ENCODE measurements at places on chromosomes 4 and X.

DNA sequence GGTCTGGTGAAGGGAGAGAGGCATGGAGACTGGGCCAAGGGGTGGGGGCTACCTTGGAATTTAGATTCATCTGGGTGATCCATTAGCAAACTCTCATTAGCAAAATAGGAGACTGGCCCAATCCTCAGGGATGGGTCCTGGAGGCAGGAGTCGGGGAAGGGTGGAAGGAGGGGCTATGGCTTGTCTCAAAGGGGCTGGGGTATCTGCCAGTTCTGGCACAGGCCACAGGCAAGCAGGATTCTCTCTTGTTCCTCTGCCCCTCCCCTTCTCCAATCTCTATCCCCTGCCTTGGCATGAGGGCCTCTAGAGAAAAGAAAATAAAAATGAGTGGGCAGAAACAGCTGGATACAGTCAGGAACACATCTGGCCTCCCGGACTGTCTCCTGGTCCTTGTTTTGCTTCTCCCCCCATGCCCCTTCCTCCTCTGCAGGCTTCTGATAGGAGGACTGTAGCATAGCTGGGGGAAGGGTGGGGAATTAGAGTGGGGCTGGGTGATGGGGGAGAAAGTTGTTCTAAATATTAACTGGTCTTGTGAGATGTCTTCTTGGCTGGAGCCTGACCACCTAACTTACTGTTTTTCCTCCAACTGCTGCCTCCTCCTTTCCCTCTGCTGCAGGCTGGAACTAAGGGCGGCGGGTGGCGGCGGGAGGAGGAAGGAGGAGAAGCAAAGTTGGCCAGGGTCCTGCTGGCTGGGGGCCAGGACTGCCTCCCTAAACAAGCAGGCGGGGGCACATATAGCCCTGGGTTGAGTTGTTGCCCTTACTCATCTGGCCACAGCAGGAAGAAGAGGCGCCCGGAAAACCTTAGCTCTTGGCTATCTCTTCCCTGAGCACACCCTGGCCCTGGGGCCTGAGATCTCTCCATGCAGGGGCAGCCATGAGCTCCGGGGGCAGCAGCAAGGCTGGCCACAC is 53.3 kb upstream of the LAS1L start:
- DNase-seq: peak; percentile 72

DNA sequence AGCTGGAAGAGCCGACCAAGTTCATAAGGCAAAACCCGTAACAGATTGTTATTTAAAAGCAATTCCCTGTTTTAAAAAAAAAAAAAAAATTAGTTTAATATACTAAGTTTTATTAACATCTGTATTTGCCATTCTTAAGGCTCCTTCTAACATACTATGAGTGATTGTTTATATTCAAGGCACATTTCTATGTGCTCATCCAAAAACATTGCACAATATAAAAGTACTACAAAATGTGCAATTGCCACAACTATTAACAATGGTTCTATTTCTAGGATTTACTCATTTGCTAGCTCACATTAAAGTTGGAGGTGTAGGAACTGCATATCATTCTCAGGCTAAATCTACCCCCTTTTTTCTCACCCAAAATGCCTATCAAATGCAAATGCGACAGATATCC is 46.1 kb downstream of the CNOT6L start:
- no peak for DNase-seq

DNA sequence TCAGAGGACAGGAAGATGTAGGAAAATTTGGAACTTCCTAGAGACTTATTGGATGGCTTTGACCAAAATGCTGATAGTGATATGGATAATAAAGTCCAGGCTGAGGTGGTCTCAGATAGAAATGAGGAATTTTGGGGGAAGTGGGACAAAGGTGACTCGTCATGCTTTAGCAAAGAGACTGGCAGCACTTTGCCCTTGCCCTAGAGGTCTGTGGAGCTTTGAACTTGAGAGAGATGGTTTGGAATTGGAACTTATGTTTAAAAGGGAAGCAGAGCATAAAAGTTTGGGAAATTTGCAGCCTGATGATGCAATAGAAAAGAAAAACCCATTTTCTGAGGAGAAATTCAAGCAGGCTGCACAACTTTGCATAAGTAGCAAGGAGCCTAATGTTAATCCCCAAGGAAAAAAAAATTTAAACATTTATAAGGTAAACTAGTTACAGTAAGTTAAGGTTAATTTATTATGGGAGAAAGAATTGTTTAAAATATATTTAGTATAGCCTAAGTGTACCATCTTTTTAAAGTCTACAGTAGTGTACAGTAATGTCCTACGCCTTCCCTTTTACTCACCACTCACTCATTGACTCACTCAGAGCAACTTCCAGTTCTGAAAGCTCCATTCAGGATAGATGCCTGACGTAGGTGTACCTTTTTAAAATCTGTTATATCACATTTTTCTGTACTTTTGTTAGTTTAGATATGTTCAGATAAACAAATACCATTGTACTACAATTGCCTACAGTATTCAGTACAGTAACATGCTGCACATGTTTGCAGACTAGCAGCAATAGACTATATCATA is 101.2 kb downstream of the FAM13A start:
- DNase-seq: no peak

GRCh38 chr4:113537628-113538027 is 223.9 kb downstream of the CAMK2D start:
- no peak for DNase-seq

GRCh38 chr4:57168982-57169381 is 58.8 kb upstream of the IGFBP7 start:
- no peak for DNase-seq

- no peak for DNase-seq
Observed at GRCh38 chr4:40409835-40410234, 74.7 kb downstream of the CHRNA9 start.

- DNase-seq: no peak
Observed at GRCh38 chr4:158777423-158778155, 8.8 kb downstream of the FNIP2 start.

DNA sequence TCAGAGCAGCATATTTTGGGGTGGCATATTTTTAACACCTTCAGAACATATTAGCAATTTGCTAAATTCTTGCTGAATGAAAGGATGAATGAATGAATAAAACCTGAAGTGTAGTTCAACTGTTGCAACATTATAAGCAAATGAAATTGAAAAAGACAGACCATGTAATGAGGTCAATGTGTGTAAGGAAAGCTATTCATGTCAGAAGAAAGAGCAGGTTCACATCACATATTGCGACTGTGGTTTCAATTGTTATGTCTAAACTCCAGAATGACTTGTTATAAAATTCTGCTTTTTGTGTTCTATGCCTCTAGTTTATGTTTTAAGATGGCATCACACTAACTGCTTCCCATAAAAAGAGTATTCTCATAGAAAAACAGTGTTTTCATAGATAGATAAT is 32.9 kb upstream of the DSPP start:
- DNase-seq: no peak

GRCh38 chr4:89897867-89898266 is 3.2 kb downstream of the MMRN1 start:
- no peak for DNase-seq

- DNase-seq: no peak
Observed at GRCh38 chr4:14336656-14337055, 665.6 kb upstream of the CPEB2 start.

DNA sequence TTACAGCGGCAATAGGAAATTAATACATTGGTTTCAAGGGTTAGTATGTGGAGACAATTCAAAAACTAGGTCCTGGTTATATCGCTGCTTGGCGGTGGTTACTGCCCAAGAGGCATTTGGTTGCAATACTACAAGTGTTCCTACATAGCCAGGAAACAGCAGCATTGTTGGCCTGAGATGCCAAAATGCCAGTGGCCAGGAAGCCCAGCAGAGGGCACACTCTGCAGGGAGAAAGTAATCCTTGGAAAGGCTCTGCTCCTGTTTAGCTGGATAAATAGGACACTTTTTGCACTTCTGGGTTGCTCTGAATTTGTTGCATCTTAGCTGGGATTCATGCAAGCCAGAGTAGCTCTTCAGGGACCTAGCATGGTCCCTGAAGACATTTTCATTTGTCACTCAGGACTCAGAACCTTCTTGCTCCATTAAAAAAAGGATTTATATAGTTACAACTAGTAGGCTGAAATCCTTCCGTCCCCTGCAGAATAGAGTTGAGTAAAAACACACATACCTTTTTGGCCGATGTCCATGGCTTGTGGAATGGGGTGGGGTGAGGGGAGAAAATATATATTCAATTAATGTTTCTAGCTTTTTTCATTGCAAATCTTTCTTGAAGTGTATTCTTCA is 8.1 kb upstream of the GPR119 start:
- DNase-seq: peak; percentile 10

GRCh38 chr4:2406920-2407319 is 11.5 kb downstream of the ZFYVE28 start:
- no peak for DNase-seq

DNA sequence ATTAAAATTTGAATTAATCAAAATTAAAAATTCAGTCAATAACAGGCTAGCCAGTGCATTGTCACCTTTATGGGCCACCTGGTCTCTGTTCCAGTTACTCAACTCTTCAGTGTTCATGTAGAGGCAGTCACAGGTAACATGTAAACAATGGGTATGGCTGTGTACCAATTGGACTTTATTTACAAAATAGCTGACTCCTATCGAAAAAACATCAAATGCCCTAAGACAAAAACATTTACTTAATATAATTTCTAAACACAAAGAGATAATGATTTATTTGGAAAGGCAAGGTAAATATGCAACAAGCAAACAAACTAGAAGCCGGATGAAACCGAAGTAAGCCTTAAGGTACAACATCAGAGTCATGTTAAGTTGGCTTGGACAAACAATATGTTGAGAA is 8.8 kb downstream of the TMEM150C start:
- no peak for DNase-seq

DNA sequence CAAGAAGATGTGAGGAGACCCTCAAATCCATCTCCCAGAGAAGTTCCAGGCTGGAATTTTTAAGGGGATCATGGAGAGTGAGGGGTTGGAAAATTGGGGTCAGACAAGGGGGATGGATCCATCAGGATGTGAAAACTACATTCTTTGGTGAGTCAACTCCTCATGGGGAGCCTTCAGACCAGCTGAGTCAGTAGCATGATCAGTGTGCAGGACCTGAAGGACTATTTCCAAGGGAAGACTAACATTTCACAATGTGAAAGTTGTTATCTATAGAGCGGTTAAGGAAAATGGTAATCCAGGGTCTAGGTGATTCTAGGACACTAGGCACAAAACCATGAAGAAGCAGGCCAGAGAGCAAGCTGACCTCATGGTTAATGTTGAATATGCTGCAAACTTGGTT is 38.6 kb upstream of the CEP135 start:
- no peak for DNase-seq

DNA sequence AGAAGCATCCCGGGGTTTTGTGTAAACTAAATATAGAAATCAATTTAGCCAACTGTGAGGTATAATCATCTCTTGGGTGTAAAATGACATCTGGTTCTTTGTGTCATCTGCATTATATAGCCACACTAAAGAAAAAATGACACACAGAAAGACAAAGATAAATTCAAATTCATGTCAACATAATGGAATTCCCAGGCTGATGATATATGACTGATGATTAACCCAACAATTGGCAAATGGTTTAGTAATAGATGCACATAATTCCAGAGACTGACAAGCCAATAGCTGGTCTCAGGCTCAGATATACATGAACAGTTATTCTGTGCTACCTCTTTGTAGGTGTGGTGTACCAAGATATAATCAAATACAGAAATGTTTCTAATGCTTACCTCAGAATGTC is 375.4 kb upstream of the PITX2 start:
- no peak for DNase-seq

- no peak for DNase-seq
Observed at GRCh38 chrX:104568304-104568915, 2.4 kb downstream of the IL1RAPL2 start.

GRCh38 chr4:77473509-77473908 is 132.1 kb upstream of the CXCL13 start:
- peak; percentile 46 for DNase-seq

GRCh38 chrX:50913520-50913919 is 3.0 kb downstream of the BMP15 start:
- DNase-seq: peak; percentile 36

GRCh38 chrX:120740072-120740471 is 110.2 kb upstream of the C1GALT1C1 start:
- DNase-seq: no peak

- DNase-seq: no peak
Observed at GRCh38 chrX:99722094-99722493, 688.0 kb downstream of the PCDH19 start.

Measured in common myeloid progenitor, CD34-positive (primary cell).